ENCODE measurements at places on chromosomes 12 and 14.

DNA sequence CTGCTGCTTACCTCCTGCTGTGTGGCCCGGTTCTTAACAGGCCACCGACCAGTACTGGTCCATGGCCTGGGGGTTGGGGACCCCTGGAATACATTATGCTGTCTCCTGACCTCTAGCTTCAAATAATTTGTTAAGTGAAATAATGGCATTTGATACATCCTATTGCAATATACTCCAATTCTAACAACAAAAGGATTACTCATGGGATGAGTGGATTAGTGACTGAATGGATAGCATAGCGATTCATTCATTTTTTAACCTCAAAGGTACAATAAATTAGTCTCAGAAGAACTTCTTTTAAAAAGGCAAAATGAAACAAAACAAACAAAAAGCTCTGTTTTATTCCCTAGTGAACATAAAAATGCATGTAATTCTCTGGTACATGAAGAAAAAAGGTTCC lies 147.9 kb upstream of the PKP2 start:
- DNase-seq: no peak

GRCh38 chr12:958588-959123 lies 9.2 kb upstream of the RAD52 start:
- no peak for DNase-seq

GRCh38 chr14:69666690-69667211 lies 55.4 kb downstream of the SUSD6 start:
- peak; percentile 80 for DNase-seq

- DNase-seq: no peak
These were observed 83.3 kb upstream of the TSPAN11 start for GRCh38 chr12:30843211-30843610.

DNA sequence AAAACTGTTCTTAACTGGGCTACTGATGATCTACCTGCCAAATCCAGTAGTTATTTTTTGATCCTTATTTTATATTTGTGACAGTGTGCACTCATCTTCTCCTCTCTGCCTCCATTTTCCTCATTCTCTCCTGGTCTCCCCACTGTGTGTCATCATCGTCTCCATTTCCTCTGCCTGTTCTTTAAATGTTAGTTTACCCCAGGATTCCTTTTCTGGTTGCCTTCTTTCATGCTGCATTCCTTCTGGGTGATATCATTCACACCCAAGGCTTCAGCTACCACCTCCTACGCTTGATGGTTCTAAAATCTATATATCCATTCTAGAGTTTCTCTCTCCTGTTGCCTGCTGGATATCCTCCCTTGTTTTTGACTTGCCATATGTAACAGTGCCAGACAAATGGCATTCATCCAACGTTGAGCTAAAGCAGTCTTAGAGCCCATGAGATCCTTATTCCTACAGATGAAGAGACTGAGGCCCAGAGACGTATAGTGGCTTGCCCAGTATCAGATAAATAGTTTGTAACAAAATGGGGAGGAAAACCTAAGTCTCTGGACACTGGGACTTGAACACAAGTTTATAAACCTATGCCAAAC lies 109.5 kb downstream of the DIP2B start:
- DNase-seq: peak; percentile 80

Data from fibroblast of skin of right biceps (primary cell).